ENCODE measurements at places on chromosomes 11 and 22.

DNA sequence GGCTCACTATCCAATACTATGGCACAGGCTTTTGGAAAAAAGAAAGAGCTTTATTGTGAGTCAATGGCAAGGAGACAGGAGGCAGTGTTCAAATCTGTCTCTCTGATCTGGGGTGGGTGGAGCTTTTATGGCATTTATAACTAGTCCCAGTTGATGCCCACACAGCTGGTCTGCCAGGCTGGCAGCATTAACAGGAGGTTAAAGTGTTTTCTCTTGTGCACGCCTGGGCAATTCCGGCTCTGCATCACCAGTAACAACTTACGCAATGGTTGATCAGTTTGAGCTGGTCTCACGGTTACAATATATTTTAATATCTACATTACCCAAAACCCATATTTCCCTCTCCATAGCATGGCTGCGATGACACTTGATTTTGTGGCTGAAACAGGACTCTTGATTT lies 15.1 kb upstream of the SMIM38 start:
- no peak for DNase-seq

DNA sequence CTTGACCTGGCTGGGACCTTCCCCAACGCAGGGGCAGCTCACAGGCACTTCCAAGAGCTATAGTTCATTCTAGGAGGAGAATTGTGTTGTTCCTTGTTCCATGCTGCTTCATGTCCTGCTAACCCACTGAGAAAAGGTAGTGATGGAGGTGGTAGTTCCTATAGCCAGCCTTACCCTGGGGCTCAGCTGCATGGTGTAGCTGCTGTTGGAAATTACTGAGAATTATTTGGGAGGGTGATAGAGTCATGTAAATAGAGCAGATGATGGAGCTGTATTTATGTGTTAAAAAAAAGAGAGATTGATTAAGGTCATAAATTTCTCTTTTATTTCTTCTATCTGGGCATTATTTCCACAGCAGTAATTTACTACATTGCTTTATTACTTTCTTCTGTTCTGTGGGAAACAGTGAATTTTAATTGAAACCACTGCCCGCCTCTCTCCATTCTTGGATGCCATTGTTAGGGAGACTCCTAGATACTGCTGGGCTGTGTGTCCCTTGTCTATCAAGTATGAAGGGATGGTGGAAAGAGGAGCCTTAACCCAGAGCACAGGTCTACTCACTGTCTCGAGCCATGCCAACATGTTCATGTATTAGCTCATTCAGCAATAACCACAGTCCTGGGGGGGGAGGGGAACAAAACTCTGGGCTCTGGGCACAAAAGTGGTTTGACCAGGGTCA lies 309.2 kb downstream of the FAT3 start:
- DNase-seq = no peak

DNA sequence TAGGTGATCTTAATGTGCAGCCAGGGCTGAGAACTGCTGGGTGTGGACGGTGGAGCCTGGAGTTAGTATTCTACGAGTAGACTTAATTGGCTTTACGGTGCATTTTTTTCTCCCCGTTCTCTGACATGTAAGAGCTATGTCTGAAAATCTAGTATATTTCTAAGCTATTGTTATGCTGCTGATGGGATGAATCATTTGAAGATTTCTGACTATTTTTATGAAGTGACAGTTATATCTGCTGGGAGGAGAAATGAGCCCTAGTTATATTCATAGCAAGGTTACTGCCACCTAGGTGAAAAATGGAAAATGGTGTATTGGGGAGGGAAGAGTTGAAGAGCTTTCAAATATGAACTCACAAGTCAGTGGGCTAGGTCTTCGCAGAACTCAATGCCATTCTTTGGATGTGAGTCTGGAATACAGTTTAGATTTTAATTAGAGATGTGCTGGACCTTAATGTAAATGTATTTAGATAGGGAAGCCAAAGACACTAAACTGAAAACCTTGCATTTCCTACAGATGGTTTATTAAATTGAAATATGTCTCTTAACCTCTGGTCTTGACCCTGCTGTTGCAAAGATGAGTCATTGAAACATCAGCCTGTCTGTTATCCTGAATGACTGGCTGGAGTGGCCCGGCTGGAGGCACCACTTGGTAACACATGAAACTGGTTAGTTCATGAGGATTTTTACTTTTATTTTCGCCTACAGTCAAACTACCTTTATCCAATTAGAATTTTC lies 293.7 kb downstream of the DDX10 start:
- DNase-seq = peak; percentile 10

DNA sequence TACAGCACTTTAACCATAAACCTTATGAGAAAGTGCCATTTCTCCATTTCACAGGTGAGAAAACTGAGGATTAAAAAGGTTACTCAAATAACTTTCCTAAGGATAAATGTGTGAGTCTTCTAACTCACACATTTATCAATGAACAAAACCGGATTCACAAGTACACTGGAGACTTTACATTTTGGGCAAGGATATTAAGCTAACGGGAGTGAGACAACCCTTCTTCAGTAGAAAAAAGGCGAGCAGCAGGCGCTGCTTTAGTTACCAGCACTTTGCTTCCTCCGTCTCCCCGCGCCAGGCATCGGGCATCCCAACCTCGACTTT lies 356 bp upstream of the TTC12 start:
- no peak for DNase-seq

- DNase-seq = no peak
Measured at GRCh38 chr11:62013537-62014476, 46.4 kb upstream of the FTH1 start.

DNA sequence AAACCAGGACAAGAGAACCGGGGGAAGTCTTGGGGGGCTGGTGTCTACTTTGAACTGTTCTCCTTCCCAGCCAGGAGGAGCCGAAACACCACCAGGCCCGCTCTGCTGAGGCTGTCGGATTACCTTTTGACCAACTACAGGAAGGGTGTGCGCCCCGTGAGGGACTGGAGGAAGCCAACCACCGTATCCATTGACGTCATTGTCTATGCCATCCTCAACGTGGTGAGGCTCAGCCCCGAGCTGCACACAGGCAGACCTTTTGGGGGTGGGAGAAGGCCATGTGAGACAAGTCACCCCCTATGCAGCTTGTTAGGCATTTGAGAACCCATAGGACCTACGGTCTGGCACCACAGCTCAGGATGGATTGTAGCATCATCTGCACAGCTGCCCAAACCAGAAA lies 2.8 kb downstream of the HTR3A start:
- no peak for DNase-seq

DNA sequence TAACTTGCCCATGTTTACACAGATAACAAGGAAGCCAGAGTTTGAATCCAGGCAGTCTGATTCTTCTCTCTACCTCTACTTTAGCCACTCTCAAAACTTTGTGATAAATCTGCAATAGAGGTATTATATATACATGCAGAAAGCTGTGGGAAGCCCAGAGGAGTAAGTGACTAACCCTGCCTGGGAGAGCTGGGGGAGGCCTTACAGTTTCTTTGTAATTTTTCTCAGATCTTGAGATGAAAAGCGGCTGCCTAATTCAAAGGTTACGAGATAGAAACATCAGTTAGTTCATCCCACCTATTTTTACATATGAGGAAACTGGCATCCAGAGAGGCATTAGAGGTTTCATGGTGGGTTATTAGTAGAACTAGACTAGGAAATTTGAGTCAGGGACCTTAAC lies 4.9 kb downstream of the STIM1 start:
- no peak for DNase-seq

DNA sequence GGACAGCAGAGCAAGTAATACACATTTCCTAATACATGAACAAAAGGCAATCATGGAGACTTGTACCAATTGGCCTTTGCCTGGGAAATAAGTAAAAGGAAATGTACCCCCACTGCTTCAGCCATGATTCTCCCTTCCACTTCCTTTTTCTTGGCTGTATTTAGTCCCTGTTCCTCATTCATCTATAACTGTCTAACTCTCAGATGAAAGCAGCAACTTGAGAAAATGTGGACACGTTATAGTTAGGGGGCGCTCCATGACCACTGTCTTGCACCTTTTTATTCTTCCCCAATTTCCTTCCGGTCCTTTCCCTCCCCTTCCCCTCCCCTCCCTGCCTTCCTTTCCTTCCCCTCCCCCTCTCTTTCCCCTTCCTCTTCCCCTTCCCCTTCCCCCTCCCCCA lies 61.3 kb upstream of the BARX2 start:
- DNase-seq = no peak

DNA sequence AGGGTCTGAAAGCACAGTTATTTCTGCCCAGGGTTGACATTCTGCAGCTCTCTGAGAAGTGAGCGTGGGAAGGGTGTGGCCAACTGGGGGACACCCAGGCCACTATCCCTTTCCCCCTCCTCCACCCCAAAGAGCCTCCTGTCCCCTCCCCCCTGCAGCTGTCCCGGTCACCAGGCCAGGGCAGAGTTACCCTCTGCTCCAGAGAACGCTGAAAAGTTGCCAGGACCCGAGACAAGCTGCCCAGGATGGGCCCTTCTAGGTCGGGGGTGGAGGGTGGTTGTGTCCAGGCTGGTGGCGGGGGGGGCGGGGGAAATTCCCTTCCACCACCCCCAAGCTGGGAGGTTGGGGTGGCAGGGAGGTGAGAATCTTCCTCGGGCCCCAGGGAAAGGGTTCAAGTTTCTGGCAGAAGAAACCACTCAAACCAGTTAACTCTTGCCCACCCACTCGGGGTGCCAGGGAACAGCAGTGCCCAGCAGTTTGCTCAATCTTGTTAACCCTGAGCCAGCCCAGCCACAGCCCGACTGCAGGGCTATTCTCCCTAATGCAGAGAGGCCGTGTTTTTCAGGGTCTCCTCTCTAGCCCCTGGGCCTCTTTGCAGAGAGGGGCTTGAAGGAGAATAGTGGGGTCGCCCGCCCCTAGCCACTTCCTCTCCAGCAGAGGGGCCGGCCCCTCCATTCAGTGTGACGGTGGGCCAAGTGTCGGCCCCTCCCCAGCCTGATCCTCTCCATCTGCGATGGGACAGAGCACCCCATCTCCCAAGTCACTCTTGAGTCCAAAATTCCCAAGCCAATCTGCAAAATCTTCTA lies 697 bp downstream of the LGALS1 start:
- peak; percentile 36 for DNase-seq
